ENCODE measurements at places on chromosomes 7 and 10.
A peak's percentile ranks its signal among the peaks of the same experiment; 100 is the strongest.

GRCh38 chr10:124629415-124629814 lies 114.8 kb downstream of the FAM53B start:
- no peak for DNase-seq

- no peak for DNase-seq
Observed at GRCh38 chr7:75989500-75990388, 4.7 kb downstream of the TMEM120A start.

DNA sequence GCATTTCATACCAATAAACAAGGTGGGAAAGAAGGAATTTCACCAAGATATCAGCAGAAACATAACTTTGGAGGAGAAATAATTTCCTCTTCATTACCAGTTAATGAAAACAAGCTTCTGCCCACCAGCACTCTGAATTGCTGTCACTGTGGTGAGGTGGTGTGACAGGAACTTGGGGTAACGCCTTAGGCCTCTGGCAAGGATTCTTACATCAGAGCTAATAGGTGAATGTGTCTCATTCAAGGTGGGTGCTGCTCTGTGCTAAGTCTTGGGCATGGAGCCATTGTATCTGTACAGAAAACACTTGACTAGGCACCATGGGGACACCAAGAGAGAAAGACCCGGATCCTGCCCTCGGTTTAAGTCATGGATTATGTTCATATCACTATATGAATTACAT lies 8.3 kb upstream of the LOXL4 start:
- DNase-seq = no peak

DNA sequence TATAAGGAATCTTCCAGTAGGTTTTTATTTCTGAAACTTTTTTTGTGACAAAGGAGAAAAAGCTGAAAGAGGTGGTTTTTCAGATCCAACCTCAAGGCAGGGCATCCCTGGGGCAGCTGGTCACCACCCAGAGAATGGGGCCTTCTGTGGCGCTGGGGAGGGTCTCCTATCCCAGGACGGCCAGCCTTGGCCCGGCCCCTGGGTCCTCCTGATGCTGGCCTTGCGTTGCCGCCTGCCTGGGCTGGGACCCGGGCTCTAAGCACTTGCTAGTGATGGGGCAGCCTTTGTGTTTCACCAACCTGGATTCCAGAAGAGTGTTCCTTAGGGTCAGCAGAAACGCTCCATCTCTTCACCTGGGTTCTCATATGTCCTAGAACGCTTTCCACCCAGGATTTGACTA lies 16.3 kb downstream of the SHH start:
- no peak for DNase-seq

- DNase-seq = no peak
Observed at GRCh38 chr7:139426258-139427028, 57.0 kb downstream of the KLRG2 start.

DNA sequence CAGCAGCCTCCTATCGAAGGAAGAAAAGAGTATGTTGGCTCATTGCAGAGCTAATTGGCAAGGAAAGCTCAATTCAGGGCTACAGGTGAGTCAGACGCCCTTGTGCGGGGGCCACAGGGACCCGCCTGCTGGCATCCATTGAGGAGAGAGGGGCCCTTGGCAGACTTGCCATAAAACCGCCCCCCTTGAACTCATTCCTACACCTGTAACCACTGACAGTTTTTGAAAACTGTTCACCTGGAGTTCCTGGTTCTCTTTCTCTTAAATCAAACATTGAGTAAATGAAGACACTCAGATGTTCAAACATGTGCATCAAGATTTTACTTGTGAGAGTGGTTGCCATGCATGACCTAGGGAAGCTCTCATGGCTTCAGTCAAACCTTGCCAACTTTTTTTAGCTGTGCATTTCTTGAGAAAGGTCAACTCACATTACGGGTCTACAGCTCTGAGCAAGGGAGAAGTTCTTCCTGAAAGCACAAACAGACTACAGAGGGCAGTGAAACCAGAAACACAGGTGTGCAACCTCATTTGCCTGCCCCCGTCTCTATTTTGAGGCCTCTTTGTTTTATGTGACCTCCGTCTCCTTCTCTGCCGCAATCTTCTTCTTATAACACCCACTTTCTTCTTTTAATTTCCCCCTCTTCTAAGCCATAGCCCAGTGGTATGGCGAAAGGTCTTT lies 87.8 kb downstream of the TBXAS1 start:
- no peak for DNase-seq

DNA sequence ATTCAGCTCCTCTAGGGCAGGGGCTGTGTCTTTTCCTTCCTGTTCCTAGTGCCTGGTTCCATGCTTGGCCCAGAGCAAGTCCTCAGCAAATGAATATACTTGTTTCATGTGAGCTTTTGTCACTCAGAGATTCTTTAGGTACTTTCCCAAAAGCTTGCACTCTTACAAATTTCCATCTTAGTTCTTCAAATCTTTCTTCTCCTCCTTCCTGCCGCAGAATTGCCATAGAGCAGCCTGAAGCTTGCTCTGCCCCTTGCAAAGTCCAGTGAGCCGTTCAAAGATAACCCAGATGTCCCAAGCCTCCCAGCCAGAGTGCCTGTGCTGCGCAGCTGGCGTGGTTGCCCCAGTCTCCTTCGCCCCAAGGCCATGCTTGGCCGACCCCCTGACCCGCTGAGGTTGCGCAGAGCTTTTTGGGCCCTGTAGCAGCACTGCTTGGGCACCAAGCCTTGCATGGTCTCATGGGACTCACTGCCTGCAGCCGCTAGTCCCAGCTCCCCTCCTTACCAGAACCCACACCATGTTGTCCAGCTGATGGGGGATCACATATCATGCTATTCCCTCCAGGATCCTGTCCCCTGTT lies 20.7 kb downstream of the CHST3 start:
- DNase-seq = no peak

DNA sequence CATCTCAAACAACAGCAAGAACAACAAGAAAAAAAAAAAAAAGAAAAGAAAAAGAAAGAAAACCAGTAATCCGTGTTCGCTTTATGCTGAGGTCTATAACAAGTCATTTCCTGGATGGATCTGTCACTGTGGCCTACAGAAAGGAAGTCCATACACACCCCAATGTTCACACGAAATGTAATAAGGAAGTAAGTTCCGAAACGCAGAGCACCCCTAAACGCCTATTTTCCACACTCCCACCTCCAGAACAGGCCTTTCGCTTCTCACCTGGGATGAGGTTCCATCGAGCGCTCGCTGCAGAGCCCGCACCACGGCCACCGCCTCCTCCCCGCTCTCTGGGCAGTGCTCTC lies 735 bp downstream of the ZNF394 start:
- no peak for DNase-seq

- no peak for DNase-seq
Observed at GRCh38 chr10:88881922-88882645, 2.0 kb downstream of the STAMBPL1 start.

DNA sequence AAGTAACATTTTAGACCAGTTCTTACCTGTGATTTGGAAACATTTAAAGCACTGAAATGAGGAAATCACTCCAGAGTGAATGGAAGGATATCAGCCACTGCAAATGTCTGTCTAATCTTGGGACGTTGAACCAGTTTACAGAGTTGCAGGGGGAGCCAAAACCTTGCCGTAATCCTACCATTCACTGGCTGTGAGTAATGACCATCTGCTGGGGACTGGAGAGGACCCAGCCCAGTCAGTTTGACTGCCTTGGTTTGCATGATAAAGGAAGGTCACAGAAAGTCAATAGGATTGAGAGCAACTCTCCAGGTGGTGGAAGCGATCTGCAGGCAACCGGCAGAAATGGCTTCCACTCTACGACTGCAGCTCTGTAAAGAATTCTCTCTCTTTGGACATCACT lies 167.2 kb downstream of the AKR1D1 start:
- no peak for DNase-seq

DNA sequence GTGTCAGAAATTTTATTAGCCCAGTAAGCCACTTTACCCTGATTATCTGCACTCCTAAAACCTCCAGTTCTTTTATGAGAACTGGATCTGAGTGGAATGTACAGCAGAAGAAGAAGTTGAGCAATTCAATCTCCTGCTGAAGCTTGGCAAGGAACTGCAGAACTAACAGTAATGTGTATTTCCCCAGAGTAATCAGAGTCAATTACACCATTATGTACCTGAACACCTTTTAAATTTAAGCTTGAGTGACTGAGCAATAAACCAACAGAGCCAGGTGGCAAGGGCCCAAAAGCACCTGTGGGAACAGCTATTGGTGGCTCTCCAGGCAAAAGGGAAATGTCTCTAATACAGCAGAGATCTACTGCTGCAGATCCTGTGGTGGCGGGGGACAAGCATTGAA lies 40.1 kb upstream of the AKR1C2 start:
- no peak for DNase-seq

DNA sequence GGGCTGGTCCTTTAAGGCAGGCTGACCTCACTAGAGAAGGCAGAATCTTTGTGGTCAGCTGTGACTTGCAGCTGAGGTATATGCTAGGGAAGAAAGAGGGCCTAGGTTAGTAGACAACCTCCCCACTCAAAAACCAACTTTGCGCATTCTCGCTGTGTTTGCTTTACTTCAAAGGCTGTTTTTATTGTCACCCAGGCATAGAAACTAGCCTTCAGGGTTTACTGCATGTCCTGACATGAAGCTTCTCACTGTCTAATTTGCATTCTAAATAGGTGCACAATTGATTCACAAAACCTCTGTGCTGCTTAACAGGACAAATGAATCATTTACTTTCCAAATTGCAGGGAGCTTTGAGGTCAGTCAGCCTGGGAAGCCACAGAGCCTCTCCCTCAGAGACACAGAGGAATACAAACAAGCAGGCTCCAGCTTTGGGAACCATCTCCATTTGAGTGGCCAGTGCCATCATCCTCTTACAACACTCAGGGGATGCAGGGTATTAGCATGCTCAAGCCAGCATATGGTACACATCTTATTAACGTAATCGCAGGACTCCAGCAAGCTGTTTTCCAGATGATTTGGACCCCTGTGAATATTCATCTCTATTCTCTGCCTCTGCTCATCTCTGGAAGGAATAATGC lies 596.4 kb upstream of the GHITM start:
- DNase-seq = no peak

DNA sequence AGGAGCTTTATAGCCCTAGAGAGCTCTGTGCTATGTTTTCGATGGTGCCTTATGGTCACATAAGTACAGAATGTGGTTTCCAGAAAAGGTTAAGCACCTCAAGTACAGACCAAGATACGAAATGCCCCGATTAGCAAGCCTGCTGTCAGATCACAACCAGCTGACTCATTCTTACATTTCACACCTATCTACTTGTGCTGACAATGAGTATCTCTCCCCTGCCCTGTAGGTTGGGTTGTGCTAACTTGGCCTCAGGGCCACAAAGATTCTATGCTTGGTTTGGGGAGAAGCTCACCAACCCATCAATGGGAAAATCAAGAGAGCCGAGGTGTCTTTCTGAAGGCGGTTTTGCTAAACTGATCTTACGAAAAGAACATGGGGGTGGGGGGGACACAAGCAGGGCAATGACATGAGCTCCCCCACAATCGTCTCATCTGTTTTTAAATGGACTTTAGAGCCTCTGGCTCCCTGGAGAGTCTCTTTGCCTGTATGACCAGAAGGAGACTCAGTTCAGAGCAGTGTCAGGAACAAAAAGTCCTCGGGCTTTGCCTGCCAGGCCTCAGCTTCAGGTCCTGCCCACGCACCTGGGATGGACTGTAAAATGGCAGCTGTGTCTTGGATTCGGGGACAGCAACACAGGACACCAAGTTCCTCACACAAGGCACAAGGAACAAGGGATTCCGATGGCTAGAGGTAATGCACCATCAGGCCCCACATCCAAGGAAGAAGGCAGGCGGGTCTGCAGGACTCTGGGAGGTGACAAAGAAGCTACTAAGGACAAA lies 55.1 kb downstream of the FAM53B start:
- peak; percentile 37 for DNase-seq

DNA sequence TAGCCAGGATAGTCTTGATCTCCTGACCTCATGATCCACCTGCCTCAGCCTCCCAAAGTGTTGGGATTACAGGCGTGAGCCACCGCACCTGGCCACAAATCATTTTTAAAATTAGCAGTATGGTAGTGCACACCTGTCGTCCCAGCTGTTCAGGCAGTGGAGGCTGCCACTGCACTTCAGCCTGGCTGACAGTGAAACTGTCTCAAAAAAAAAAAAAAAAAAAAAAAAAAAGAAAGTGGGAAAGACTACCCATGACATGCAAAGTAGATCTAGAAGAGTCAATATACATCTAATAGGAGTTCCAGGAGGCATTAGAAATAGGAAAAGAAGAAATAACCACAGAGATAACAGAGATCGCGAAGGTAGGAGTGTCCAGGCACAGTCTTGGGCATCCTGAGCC lies 3.2 kb downstream of the CSGALNACT2 start:
- DNase-seq = no peak

DNA sequence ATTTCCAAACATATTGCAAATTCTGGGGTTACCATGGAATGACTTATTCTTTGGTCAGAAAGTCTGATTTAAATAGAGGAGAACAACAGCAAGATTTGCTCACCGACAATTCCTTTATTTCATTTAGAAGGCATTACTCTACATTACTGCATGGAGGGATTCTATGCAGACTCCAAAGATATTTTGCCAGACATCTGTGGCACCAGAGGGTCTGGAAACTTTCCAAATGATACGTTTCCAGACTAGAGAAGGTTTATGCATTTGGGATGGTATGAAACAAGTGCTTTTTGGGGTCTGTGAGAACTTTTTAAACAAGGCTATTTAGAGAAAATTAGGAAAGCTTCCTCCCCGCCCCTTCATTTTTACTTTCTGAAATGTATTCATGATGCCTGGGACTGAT lies 125.3 kb downstream of the SAMD9 start:
- DNase-seq = no peak

DNA sequence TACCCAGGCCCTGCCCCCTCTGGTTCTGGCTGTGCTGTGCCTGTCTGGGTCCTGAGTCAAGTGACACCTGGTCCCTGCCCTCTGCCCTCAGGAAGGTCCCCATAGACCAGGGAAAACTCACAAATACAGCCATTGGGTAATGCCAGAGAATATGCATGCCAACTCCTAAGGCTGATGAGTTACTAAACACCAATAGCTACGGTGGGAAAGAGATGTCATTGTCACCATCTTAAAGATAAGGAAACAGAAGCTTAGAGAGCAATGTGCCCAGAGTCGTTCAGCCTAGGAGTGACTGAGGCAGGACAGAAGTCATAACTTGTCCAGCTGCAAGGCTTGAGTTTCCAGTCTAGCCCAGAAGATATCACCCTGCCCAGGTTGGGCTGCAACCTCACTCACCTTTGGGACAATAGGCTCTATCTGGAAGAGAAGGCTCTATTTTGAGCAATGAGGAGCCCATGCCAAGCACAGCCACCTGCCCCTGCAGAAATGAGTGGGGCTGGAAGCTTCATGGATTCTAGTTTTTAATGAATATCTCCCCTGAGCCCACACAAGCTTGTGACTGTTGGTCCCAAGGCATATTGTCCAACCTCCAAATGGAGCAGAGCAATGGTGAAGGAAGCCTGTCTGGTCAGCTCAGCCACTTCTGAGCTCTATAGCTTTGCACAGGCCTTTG lies 42.6 kb downstream of the ZNF273 start:
- DNase-seq = no peak

DNA sequence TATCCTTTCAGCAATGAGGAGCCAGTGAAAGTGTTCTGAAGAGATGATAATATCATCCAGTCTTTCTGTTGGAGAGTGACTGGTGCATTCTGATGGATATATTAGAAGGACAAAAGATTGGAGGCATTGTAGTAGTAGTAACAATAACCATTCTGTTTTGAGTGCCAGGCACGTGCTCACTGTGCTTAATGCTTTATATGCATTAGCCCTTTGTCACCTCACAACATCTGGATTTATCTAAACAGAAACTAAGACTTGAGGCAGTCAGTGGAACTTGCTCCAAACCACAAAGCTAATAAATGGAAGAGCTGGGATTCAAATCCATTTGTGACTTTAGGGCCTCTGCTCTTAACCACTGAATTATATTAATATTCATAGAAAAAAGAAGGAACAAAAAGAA lies 84.5 kb upstream of the OIT3 start:
- DNase-seq = no peak

GRCh38 chr10:31030260-31030659 lies 1.4 kb downstream of the ZNF438 start:
- DNase-seq = no peak

All from stimulated activated CD4-positive, alpha-beta T cell treated with anti-CD3 and anti-CD28 coated beads, Interleukin-1b, Interleukin-23, amount 100 ng/mL, for 4 hours (primary cell).